ENCODE measurements at places on chromosomes 2 and 18.

DNA sequence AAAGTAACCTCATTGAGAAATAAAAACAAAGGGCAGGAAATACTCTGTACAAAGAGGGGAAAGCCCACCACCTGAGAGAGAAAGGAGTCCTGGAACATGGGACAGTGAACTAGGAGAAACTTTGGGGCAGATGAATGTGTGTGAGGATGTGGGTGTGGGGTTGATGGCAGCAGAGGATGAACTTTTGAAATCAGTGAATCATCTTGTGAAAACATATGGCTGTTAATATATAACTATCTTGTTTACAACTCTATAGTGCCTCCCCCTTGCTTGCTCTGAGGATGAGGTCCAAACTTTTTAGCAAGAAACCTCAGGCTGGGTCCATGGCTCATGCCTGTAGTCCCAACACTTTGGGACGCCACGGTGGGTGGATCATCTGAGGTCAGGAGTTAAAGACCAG, 171.8 kb upstream of the LHCGR start:
- no peak for DNase-seq

- DNase-seq = no peak
Measured at GRCh38 chr2:6957031-6957714, 40.0 kb downstream of the RNF144A start.

DNA sequence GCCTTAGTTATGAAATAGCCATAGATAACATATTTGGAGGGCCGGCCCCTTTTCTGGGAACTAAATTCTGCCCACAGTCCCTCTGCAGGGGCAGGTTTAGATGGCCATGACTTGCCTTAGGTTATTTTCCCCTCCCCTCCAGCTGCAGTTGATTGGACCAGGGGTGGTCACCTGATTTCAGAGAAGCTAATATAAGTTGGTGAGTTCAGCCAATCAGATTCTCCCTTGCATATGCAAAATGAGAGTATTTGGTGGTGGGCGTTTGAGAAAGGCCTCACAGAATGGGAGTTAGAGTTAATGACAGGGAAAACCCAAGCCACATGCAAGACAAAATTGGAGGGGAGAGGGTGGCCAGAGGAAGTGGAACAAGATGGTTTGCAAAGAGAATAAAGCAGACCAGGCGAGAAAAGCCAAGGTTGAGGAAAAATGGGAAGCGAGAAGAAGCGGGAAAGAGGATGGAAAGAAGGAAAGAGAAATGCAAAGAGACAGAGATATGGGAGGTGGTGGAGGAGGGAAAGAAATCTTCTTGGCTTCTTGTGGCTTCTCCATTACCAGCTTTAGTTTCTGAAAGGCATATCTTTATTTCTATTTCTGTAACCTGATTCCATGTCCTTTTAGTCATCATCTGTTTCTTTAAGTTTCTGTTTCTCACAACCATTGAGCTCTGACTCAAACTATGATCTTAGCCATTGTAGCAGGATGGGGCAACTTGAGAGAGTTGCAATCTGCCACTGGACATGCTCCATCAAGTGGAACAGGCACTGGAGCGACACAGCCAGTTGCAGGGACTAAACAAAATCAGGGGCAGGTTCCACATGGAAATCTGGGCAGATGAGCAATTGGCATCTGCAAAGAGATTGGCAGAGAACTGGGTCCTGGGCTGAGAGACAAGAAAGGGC, 108.1 kb upstream of the SIX3 start:
- DNase-seq = no peak

- no peak for DNase-seq
Measured at GRCh38 chr2:64283641-64284361, 139.6 kb upstream of the PELI1 start.

Data from stimulated activated CD4-positive, alpha-beta T cell treated with anti-CD3 and anti-CD28 coated beads, Interleukin-15, amount 100 ng/mL, for 48 hours (primary cell).